Activated naive CD8-positive, alpha-beta T cell treated with anti-CD3 and anti-CD28 coated beads for 36 hours (primary cell): ENCODE measurements at places on chromosomes 12 and 14. TPM values are rescaled to one million over a fixed set of nuclear protein-coding genes. Genes with fewer than 3 reads are reported as not detected.
A peak's percentile ranks its signal among the peaks of the same experiment; 100 is the strongest.

GRCh38 chr12:4041187-4041885 lies 168.1 kb upstream of the PARP11 start:
- DNase-seq = no peak

- no peak for DNase-seq
Measured at GRCh38 chr12:50786498-50787231, 22.8 kb downstream of the ATF1 start.

RFX4 gene
- total RNA-seq = not detected

DNA sequence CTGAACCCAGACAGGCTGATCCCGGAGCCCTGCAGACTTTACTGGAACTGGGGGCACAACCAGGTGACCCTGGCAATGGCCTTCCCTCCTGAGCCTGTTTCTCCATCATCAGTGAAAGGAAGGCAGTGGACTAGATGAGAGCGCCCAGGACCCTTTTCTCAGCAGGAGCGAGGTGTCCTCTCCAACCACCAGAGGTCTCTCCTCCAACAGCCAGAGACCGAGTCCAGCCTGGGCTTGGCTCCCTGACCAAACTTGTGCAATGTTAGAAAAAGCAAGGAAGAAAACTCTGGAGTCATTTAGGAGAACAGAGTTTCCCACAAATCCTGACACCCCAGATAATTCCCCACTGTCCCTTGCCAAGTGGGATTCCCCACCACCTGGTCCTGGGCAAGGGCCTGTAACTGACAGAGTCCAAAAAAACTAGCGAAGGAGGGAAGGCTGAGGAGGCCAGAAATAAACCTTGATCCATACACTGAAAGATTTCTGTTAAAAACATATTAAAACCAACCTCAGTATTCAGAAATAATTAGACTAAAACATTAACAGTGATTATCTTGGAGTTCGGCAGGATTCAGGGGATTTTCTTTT lies 9.0 kb downstream of the RPS6KL1 start:
- no peak for DNase-seq

CCND2 gene
- total RNA-seq = 749 TPM

- DNase-seq = peak; percentile 82
Measured at GRCh38 chr12:48924617-48925303, 532 bp downstream of the FKBP11 start.

GRCh38 chr14:71783088-71783487 lies 149.1 kb upstream of the RGS6 start:
- DNase-seq = no peak

GRCh38 chr12:89250213-89250612 lies 102.1 kb downstream of the DUSP6 start:
- DNase-seq = no peak

DNA sequence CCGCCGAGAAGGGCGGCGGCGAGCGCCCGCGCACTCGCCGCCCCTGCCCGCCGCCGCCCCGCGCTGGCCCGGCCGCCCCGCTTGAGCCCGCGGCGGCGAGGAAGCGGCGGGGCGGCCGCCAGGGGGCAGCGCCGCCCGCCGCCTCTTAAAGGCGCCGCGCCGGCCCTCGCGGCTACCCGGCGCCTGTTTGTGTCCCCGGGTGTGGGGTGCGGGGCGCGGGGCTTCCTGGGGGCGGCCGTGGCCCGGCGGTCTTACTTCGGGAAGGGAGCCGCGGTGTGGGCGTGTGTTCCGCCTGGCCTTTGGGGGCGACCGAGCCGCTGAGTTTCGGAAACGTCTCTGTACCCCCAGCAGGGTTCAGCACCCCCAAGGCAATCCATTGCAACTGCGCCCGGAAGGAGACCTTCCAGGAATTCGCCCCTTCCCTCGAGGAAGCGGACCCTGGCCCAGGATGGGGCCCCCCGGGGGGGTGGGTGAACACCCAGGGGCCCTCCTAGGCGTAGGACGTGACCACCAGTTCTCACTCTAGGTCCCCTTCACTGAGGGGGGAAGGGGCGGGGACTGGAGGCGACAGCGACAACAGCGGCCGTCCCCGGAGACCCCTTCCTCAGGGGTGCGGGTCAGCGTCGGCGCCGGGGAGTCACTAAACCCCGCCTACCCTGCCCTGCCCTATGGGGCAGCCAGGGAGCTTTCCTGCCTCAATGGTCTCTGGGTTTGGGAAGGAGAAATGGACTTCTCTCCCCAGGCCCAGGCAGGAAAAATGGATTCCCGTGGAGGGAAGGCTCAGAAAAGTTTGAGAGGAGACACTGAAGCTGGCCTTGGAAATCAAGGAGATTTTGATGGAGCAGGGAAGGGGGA lies at the start of gene ITPK1:
ITPK1 (minus strand) TSS at position 105 of the 855 bp plus-strand sequence. CDS start 762 bp downstream, outside the sequence.
- peak; percentile 72 for DNase-seq

GRCh38 chr12:9742661-9743060 lies 9.8 kb upstream of the CLECL1 start:
- DNase-seq = no peak

DNA sequence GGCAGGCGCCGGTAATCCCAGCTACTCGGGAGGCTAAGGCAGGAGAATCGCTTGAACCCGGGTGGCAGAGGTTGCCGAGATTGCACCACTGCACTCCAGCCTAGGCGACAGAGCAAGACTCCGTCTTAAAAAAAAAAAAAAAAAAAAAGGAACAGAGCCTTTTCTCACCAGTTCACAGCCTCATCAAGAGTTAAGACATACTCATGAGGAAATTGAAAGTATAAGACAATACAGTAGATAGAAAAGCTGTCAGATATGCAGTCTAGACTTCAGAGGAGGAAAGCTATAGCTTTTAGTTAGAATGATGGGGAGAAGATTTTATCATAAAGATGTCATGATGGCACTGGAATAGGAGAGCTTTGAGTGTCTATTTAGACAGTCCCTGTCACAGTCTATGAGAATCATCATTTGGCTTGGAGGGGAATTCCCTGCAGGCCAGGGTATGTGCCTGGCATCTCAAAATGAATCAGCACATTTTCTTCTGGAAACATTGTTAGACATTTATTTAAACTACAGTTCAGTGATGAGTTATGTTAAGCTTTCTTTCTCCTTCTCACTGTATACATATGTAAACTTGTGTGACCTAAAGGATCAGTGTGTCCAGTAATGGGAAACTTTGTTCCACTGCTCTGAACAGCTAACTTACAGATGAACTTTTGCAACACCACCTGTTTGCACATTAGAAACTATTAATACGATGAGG lies 2.9 kb upstream of the RAB35 start:
- peak; percentile 38 for DNase-seq

GRCh38 chr12:11130382-11130781 lies 4.1 kb downstream of the TAS2R30 start:
- no peak for DNase-seq

GRCh38 chr12:8867786-8868185 lies 45.4 kb downstream of the A2ML1 start:
- no peak for DNase-seq

DNA sequence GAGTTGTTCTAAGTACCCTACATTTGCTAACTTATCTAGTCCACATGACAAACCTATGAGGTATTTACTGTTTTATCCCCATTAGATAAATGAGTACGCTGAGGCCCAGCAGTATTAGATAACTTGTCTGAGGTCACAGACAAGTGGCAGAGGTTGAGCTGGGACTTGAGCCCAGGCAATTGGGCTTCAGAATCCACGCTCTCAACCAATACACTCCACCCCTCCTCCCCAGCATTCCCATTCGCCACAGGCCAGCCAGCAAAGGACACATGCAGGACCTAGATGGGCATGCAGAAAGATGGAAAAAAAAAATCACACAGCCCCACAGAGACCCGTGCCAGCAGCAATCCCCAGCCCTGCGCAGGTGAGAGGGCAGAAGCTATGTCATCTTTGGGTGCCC lies 12.4 kb downstream of the HDAC7 start:
- no peak for DNase-seq

DNA sequence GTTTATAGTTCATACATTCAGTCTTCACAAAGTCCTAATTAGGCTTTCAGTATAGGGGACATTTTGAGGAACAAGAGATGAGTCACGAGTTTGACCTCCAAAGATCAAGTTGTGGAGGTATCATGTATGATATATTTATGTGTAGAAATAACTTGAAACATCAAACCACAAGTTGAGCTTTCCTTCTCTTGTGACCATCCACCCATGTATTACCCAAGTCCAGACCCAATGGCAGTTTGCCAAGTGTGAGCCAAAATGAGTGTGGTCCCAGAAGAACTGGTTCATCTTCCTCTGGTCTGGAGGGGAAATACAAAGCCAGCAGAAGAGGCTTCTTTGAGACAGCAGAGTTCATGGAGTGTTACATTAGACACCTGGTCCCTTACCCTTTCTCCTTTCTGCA lies 104.9 kb downstream of the ATP23 start:
- DNase-seq = no peak

NOVA1 gene
- total RNA-seq = 0.10 TPM

INHBC gene
- not detected for total RNA-seq

DNA sequence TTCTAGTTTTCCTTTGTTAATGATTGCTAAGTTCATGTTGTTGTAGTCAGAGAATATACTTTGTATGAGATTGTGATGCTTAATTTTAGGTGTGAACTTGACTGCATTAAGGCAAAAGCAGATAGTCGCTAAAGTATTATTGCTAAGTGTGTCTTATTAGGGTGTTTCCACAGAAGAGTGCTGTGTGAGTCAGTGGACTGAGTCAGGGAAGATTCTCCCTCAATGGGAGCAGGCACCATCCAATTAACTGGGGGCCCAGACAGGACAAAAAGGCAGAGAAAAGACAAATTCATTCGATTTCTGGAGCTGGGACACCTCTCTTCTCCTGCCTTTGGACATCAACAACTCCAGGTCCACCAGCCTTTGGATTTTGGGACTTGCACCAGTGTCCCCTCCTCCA lies 48.5 kb downstream of the BAZ1A start:
- DNase-seq = no peak

GRCh38 chr14:97295108-97295710 lies 498.0 kb downstream of the VRK1 start:
- DNase-seq = no peak

DNA sequence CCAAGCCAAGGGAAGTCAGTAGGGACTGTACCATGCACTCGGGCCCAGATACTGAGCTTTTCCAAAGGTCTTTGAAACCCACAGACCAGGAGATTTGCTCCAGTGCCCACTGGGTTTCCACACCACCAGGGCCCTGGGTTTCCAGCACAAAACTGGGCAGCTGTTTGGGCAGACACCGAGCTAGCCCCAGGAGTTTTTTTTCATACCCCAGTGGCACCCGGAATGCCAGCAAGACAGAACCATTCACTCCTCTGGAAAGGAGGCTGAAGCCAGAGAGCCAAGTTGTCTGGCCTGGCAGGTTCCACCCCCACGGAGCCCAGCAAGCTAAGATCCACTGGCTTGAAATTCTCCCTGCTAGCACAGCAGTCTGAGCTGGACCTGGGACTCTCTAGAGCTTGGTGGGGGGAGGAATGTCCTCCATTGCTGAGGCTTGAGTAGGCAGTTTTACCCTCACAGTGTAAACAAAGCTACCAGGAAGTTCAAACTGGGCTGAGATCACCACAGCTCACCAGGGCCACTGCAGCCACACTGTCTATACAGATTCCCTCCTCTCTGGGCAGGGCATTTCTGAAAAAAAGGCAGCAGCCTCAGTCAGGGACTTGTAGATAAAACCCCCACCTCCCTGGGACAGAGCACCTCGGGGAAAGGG lies 793.7 kb downstream of the RPS29 start:
- DNase-seq = no peak

DNA sequence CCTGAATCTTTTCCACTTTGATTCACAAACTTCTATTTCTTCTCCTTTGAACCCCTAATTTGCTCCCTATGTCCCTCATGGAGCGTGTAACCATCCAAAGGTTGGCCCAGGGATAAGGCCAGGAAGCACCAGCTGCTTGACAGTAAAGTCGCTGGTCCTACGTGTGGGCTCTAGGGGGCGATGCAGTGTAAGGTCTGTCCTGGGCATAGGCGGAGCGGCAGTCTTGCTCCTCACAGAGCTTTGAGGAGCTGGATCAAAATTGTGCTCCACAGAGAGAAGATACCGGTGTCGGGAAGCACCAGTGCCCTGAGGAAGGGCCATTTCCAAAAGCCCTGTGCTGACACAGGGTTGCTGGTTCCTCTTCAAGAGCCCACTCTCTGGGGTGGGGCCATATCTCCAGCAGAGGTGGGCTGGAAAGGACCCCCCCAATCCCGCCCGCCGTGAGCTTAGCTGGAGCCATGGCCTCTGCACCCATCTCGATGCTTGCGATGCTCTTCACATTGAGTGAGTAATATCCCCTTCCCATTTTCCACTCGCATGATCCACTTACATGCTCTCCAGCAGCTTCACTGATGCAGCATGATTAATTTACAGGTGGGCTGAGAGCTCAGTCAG lies 49.9 kb upstream of the OR4E1 start:
- peak; percentile 49 for DNase-seq

KIAA0586 gene
- total RNA-seq = 25.1 TPM

- DNase-seq = peak; percentile 80
Measured at GRCh38 chr12:54216797-54217661, 28.2 kb upstream of the SMUG1 start.

- peak; percentile 10 for DNase-seq
Measured at GRCh38 chr14:91108941-91109611, 4.8 kb upstream of the DGLUCY start.

LBHD2 gene
- not detected for total RNA-seq

GRCh38 chr14:52824462-52824861 lies 33.1 kb upstream of the GNPNAT1 start:
- no peak for DNase-seq

ITGA5 gene
- total RNA-seq = 20.1 TPM

BDKRB2 gene
- total RNA-seq = not detected

- DNase-seq = no peak
Measured at GRCh38 chr12:115095073-115095748, 411.2 kb upstream of the TBX3 start.

MYRFL gene
- total RNA-seq = not detected

DNA sequence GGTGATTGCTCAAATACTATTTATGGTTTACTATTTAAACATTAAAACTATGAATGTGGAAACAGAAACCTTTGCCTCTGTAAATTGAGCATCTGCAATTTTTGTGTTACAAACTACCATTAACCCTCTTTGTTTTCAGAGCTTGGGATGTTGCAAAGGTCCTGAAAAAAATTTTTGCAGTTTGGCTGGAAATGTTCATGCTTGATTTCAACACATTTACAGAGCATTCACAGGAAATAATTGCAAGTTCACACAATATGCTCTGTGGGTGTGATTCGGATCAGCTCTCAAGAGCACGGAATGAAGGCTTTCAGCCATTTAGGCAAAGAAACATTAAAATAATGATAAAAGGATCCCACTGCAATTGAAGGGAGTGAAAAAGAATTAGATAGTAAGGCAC lies 232.9 kb downstream of the ATP23 start:
- DNase-seq = no peak

DNA sequence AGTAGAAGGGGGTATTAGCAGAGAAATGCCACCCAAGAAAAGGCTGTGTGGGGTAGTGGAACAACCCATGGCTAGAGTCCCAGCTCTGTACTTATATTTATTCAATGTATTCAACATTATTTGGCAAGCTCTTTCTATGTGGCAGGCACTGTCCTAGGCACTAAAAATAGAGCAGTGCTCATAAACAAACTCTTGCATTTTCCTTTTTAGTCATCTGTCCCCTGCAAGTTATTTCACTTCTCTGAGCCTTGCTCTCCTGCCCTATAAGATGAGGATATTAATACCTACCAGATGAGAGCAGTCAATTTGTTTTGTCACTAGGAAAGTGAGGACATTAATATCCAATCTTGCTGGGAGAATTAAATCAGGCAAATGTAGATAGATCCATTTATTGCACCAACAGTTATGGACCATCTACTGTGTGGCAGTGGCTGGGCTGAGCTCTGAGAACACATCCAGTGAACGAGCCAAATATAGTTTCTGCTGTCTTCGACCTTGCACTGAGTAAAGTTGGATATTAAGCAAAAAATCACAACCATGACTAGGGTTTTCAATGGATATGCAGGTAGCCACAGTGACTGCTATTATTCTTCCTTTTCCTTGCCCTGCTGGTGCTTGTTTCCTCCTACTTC lies 314.3 kb upstream of the TBX3 start:
- no peak for DNase-seq

TOX4 gene
- total RNA-seq = 76.5 TPM
